IPS-NIHi11 (cell line): ENCODE measurements at places on chromosomes 13 and 19.
A peak's percentile ranks its signal among the peaks of the same experiment; 100 is the strongest.

DNA sequence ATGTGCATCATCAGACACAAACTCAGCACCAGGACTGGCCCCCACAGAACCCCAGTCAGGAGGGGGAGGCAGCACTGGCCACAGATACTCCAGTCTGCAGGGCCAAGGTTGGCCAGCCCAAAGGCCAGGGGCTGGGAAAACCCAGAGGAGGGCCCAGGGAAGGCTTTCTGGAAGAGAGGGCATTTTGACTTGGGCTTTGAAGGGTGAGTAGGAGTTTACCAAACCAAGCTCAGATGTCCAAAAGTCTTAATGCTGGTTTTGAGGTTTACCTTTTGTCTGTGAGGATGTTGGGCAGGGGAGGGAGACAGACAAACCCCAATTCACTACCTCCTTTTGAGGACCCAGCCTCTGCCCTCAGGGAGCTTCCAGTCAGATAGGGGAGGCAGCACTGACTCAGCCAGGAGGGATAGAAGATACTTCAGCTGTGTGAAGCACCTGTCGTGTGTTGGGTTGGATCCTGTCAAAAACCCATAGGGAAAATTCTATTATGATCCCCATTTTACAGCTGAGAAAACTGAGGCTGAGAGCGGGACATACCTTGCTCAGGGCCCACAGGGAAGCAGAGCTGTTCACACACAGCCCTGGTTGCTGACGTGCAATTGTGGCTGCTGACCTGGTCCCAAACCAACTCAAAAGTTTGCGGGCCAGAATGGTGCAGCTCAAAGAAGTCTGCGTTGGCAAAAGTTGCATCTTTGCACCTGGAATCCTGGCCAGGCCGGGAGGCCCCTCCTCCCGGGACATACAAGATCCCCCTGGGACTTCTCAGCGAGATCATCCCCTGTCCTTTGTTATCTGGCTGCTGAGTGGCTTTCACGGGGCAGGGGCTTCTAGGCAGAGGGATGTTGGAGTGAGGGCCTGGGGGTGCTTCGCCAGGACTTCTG lies 13.1 kb downstream of the CILP2 start:
- DNase-seq, result no peak

DNA sequence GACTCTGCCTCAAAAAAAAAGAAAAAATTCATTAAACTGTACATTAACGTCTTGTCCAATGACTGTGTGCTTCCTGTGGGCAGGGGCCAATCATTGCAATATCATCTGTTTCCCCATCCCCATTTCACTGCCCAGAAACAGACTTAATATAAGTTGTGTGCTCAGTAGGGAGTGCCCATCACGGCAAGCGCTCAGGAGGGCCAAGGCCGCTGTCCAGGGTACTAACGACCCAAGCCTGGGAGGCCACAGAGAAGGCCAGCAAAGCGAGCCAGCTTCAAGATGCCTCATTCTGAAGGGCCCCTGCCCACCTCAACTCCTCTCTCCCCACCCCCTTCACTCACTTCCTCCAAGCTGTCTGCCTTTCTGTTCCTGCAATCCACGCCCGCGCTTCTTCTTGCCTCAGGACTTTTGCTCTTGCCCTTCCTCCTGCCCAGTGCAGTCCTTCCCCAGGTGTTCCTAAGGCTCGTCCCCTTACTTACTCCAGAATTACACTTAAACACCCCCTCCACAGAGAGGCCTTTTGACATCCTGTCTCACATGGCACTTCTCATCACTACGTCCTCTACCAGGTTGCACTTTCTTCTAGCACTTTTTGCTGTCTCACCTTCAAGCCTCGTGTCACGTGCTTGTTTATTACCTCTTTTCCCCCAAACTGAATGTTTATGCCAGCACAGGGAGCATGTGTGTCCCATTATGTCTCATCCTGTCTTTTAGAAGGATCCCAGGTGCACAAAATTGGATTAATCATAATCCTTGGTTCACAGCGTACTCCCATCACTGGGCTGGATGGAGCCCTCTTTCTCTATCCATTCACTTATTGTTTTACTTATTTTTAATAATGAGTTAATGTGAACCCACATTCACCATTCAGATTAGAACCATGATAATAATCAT lies 11.3 kb upstream of the POU2F2 start:
- peak; percentile 76 for DNase-seq

- DNase-seq, result no peak
Measured at GRCh38 chr13:39538816-39539790, 63.9 kb downstream of the LHFPL6 start.

DNA sequence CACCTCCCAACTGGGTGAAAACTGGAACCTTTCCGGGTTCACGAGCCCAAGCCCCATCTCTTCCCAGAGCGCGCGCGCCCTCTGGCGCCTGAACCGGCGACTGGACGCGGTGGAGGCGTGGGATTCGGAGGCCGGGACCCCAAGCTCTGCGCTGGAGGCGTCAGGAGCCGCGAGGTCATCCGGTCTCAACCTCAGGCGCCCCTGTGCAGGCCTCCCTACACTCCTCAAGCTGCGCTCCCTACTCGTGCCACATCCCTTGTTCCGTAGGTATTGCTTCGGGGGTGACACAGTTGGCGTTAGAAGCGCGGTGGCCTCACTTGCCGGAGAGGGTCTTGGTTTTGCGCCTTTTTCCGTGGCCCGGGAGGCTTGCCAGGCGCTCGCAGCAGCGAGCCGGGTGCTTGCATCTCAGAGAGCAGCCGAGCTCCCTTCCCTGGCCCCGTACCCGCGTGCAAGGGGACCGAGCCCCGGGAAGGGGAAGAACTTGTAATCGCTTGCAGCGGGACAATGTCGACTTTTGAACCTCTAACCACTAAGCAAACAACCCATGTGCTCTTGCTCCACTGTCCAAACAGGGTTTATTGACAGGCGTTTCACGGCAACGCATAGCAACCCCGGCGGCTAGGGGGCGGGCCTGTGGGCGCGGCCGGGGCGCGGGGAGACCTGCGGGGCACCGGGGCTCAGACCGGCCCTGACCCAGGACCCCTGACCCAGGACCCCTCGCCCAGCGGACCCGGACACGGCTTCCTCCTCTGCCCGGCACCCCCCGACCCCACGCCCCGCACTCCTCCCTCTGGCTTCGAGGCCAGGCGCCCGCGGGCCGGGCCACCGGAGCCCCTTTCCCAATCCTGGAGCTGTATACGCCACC lies 8.5 kb downstream of the CDX2 start:
- DNase-seq, result peak; percentile 65

- no peak for DNase-seq
Measured at GRCh38 chr13:28528848-28529247, 33.9 kb upstream of the FLT1 start.

DNA sequence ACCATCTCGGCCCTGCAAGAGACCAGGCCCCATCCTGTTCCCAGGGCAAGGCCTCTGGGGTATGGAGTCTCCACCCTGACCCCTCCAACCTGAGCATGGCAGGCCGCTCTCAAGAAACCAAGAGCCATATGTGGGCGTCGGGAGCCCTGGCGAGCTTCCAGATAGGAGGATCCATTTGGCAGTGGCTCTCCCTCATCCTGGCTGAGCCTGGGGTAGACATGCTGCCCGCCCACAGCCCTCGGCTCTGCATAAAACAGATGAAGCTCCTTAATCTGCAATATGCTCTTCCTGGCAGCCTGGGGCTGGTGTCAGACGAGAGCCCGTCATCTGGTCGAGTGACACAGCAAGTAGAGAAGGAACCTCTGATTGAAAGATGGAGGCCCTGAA lies 6.1 kb downstream of the ATP13A1 start:
- no peak for DNase-seq

DNA sequence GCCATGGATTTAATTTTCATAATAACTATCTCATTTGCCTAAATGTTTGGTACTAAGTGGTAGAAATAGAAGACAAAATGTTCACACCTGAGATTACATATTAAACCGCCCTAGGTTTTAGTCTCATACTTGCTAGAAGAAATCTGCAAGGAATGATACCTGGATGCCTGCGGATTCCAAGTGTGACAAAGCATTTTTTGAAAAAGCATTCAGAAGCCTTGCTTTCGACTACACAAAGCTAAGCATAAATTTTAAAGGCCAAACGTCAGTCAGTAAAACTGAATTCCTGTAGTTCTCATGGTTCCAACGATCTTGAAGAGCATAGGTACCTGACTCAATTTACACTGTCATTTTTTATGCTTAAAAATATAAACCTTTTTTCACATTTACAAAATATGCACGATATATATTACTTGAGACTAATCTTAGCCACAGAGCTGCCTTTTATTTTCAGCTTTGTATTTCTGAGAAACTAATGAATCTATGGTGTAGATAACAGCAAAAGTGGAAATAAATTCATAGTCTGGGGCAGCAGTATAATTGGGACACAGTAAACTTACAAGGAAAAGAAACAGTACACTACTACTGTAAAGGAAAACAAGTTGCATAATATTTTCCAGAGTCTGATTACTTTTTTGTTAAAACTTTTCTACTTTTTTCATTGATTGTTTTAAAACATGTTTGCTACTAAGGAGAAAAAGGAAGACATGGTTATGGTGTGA lies 1.2 kb upstream of the LRRC63 start:
- DNase-seq, result no peak

- no peak for DNase-seq
Measured at GRCh38 chr13:43776006-43776405, 10.8 kb downstream of the ENOX1 start.

GRCh38 chr13:110499621-110500281 lies 61.8 kb downstream of the RAB20 start:
- DNase-seq, result no peak

- DNase-seq, result no peak
Measured at GRCh38 chr19:16423891-16424290, 47.9 kb downstream of the EPS15L1 start.

- DNase-seq, result peak; percentile 37
Measured at GRCh38 chr13:110907951-110908898, 6.6 kb downstream of the ANKRD10 start.

DNA sequence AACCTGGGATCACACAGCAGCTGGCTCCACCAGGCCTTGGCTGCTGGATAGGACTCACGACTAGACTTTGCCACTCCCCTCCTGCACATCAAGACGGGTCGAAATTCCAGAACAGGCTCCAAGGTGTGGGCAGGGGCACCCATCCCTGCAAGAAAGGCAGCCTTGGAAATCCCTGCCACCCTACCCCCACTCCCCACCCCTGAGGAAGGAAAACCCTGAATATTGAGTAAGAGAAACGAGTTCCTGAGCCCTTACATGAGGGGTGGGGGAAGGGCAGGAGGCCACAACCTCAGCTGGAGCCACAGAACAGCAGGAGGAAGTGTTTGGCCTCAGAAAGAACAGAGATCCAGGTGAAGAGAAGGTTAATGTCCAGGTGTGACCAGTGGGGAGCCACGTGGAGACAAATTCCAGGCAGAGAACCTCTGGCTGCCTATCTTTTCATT lies 20.1 kb downstream of the DEDD2 start:
- peak; percentile 56 for DNase-seq

DNA sequence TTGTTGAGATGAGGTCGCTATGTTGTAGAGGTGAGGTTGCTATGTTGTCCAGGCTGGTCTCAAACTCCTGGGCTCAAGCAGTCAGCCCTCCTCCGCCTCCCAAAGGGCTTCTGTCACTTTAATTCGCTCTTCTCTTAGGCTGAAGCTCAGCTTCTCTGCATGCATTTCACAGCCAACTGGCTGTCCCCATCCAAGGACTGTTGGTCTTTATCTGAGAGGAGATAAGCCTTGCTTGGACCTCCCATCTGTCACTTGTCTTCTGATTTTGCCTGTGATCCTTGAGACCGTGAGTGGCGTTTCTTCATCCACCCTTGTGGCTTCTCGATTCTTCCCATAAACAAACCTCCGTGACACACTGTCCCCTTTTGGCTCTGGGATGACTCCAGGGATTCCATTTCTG lies 24.4 kb downstream of the CERS1 start:
- DNase-seq, result no peak

DNA sequence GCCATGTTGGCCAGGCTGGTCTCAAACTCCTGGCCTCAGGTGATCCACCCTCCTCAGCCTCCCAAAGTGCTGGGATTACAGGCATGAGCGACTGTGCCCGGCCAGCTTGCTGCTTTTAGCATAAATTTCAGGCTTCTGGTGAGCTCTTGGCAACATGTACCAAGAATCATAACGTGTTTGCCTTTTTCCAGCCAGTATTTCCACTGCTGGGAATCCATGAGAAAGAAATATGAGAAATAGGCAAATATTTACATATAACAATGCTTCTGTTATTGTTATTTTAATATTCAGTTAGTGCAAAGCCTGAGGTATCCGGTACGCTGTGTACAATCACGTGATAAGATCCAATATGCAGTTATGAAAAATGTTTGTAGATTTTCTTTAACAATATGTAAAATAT lies 29.2 kb upstream of the CERS4 start:
- DNase-seq, result no peak

DNA sequence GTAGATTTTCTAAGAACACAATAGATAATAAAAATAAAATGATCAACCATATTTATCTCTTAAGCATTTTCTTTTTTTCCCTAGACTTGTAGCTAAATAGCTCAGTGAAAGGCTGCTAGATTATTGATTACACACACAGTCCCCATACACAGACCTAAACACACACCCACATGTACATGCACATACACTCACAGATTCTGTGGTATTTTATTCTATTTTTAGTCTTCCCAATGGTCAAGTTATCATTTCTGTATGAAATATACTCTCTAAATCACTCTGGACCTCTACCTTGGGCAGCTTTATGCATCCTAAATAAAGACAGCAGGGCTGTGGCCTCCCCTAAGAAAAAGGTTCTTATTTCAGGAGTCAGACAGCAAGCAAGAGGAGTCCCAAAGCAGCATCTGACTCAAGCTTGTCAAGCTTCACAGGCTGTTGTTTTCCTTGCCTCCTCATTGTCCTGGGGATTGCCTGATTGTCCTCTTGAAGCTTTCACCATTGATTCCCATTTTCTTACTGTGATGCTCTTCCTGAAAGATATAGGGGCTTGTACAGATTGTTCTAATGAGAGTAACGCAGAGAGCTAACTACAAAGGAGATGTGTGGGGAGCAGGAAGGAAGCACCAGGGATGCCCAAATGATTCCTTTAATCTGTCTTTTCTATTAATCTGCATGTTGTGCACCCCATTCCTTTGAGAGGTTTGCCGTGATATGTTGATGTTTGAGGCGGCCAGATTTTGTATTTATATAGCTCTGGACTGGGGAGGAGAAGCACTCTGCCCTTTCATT lies 986.5 kb downstream of the PCDH17 start:
- DNase-seq, result no peak

DNA sequence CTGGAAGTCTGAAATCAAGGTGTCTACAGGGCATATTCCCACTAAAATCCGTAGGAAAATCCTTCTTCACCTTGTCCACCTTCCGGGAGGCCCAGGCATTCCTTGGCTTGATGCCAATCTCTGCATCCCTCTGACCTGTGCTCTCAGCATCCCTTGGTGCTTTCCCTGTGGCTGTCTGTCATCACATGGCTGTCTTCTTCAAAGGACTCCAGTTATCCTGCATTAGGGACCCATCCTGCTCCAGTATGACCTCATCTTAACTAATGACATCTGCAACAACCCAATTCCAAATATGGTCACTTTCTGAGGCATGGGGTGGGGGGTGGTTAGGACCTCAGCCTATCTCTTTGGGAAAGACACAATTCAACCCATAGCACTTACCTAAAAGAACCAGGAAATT lies 423.8 kb downstream of the IRS2 start:
- DNase-seq, result no peak

GRCh38 chr13:60617991-60618733 lies 221.1 kb downstream of the TDRD3 start:
- DNase-seq, result peak; percentile 42
